ENCODE measurements at places on chromosomes 3 and 15.
A peak's percentile ranks its signal among the peaks of the same experiment; 100 is the strongest.

GRCh38 chr3:186003610-186004009, 65.8 kb upstream of the TRA2B start:
- DNase-seq: no peak

DNA sequence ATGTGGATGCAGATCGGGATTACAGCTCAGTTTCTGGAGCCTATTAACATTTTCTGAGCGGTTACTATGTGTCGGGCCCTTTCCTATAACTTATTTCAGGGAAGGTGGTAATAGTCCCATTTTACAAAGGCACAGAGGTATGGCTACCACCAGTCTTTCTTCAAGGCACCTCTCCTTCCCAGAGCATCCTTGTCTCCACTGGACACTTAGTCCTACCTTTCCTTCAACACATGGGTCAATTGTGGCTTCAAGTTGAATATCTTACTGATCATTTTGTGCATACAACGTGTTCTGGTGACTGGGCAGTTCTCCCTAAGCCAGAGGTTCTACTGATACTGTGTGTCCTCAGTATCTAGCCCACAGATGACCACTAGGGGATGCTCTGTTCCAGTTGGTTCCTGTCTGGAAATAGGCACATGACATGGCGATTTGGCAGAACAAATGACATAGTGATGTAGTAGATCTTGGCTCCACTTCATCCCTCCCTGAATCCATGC, 60.7 kb upstream of the CMTM8 start:
- DNase-seq: peak; percentile 63

- DNase-seq: no peak
Observed at GRCh38 chr15:65494076-65494475, 23.4 kb downstream of the DPP8 start.

GRCh38 chr3:149472030-149472797, 2.3 kb upstream of the TM4SF4 start:
- no peak for DNase-seq

- DNase-seq: no peak
Observed at GRCh38 chr3:180290300-180290699, 253.6 kb upstream of the PEX5L start.

Data from CD4-positive, alpha-beta T cell treated with Interleukin-12 subunit alpha and Interleukin-12 subunit beta, for 1 hour (primary cell).